Memory B cell (primary cell): ENCODE measurements at places on chromosomes 11 and 22.

GRCh38 chr22:27538666-27539065 is 262.9 kb downstream of the MN1 start:
- DNase-seq: no peak

DNA sequence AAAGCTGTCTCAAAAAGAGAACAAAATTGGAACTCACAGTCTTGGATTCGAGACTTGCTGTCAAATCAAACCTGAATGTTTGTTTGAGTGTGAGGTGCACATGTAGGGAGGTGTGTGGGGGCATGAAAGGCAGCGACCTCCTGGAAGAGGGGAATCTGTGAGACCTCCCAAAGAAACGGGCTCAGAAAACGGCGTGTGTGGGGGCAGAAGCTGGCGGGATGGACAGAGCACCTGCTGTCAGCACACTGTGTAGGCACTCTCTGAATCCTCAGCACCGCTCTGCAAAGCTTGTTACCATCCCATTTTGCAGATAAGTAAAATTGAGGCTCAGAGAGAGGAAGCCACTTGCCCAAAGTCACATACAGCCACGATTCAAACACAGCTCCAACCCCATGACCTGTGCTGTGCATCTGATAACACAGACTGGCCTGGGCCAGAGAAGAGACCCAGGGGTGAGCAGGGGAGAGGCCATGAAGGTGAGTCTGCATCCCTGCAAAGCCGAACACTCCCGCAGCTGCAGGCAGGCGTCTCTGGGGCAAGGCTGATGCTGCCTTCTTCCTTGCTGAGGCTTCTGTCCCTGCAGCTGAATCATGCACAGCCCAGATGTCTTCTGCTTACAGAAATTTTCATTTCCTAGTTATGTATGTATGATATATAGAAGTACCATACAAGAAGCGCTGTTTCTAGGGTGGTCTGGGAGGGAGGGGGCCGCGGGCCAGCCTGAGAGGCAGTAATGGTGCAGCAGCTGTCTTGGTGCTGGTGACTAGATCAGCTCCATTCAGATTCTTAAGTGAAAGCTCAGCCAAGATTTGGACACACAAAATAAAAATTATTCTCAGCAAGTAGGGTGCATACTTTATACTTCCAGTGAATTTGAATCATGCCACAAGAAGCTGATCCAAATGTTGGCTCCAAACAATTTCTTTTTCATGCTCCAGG is 67.3 kb upstream of the SHISAL1 start:
- no peak for DNase-seq

DNA sequence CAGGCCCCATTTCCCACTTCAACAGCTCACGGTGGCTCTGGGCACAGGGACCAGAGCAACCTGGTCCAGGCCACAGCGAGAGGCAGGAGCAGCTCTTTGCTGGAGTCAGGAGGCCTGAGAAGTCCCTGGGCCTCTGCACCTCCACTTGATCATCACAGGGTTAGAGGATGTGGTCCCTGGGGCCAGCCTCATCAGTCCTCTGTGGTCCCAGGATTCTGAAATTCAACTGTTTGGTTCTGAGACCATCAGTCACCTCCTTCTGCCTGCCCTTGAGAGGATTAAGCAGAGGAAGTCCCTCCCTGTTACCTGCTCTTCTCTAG is 24.9 kb upstream of the CBX7 start:
- DNase-seq: no peak

- DNase-seq: no peak
Observed at GRCh38 chr11:114276077-114276476, 20.1 kb upstream of the NNMT start.

DNA sequence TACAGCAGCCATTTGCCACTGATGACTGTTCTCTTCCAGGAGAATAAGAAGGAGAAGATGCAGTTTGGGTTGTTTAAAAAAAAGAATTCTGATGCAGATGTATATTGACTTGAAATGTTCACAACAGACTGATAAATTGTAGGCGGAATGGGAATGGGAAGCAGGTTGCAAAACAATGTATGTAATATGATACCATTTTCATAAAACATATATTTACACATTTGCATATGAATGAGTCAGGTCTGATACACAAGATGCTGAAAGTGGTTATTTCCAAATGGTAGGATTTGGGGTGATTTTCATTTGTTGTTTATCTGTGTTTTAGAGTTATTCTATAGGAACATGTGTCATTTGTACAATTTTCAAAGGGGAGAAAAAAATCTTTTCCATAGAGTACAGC is 9.0 kb upstream of the RCN1 start:
- no peak for DNase-seq

DNA sequence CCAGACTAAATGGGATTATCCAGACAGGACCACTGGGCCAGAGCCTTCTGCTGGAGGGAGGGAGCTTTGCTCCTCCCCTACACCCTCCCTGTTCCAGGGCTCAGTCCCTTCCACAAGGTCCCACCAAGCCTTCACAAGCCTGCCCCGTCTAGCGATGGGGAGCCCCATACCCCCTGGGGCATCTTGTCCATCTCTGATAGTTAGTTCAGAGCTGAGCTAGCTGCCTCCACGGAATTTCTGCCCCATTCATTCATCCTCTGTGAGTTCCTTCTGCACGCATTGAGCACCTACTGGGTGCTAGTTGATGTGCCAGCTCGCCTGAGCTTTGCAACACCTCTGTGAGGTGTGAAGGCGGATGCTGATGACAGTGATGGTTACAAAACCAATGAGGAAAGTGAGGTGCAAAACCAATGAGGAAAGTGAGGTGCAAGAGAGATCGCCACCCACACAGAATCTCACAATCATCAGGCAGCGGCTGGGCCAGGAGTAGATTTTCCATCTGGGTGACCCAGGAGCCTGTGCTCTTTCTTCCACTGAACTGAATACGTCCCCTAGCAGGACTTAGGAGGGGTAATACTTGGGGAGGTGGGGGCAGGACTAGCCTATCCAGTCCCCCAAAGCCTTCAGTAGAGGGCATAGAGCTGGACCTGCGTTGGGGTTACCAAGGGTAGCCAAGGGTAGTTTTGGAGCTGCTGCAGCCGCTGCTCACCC is 21.5 kb upstream of the CBX7 start:
- DNase-seq: no peak

DNA sequence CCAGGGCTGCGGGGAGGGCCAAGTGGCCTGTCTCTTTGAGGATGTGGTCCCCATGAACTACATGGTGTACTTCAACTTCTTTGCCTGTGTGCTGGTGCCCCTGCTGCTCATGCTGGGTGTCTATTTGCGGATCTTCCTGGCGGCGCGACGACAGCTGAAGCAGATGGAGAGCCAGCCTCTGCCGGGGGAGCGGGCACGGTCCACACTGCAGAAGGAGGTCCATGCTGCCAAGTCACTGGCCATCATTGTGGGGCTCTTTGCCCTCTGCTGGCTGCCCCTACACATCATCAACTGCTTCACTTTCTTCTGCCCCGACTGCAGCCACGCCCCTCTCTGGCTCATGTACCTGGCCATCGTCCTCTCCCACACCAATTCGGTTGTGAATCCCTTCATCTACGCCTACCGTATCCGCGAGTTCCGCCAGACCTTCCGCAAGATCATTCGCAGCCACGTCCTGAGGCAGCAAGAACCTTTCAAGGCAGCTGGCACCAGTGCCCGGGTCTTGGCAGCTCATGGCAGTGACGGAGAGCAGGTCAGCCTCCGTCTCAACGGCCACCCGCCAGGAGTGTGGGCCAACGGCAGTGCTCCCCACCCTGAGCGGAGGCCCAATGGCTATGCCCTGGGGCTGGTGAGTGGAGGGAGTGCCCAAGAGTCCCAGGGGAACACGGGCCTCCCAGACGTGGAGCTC is 13.5 kb downstream of the ADORA2A start:
- no peak for DNase-seq

DNA sequence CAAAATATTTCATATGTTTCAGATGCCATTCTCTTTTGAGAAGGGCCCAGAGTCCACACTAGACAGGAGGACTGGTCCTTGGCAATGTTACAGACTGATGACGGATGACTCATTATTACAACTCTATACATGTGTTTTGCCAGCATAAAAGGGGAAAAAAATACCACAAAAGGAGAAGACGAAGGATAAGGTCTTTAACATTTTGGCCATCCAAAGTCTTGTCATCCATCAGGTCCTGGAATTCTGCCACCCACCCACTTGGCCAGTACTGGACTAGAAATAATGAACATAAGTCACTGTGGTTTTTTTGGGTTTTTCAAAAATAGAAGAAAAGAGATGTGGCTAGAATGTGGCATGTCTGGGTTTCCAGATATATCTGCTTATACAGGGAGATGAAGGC is 57.7 kb upstream of the BDNF start:
- no peak for DNase-seq

DNA sequence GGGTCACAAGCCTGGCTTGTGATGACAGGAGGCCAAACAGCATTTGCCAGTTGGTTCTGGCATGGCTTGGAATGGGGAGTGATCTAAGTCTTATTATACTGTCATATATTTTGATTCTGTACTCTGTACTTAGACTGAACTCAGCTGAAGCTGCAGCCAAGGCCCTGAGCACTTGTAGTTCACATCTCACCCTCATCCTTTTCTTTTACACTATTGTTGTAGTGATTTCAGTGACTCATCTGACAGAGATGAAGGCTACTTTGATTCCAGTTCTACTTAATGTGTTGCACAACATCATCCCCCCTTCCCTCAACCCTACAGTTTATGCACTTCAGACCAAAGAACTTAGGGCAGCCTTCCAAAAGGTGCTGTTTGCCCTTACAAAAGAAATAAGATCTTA is 843 bp downstream of the OR56B1 start:
- DNase-seq: no peak

GRCh38 chr22:49768077-49768910 is 59.4 kb downstream of the BRD1 start:
- DNase-seq: no peak

GRCh38 chr11:95092549-95093324 is 3.1 kb downstream of the ENDOD1 start:
- no peak for DNase-seq

DNA sequence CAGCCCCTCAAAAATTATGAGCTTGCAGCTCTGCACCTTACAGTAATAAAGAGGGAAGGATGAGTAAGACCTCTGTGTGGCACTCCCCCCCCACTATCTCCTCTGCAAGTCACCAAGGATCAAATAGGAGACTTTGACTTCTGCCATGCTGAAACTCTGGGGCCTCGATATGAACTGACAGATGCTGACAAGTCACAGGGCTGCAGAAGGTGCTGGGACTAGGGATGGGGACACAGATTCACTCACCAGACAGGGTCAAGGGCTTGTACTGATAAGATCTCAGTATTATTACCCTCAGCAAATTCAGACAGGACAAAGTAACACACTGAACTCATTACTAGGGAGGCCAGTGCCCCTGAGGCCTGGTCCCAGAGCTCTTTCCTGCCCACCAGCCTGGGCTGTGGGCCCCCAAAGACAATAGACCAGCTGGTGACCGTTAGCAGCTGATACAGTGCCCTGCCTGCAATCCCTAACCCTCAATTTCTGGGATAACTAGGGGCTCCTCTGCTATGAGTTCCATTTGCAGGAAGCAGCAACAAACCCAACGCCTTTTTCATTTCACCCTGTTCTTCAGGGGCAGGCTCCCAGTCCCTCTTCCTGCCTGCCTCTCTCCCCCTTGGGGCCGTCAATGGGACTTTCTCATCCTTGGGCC is 20.1 kb downstream of the TMPRSS13 start:
- no peak for DNase-seq

- no peak for DNase-seq
Observed at GRCh38 chr11:68380786-68381622, 68.6 kb downstream of the LRP5 start.
